Astrocyte of the cerebellum (primary cell): ENCODE measurements at places on chromosomes 4 and X.

- DNase-seq: no peak
Measured at GRCh38 chrX:12379671-12380070, 241.4 kb downstream of the FRMPD4 start.

- peak; percentile 8 for DNase-seq
Measured at GRCh38 chrX:97616883-97617530, 733.3 kb downstream of the RPA4 start.

GRCh38 chr4:153523941-153524386 is 57.8 kb downstream of the TMEM131L start:
- DNase-seq: no peak

DNA sequence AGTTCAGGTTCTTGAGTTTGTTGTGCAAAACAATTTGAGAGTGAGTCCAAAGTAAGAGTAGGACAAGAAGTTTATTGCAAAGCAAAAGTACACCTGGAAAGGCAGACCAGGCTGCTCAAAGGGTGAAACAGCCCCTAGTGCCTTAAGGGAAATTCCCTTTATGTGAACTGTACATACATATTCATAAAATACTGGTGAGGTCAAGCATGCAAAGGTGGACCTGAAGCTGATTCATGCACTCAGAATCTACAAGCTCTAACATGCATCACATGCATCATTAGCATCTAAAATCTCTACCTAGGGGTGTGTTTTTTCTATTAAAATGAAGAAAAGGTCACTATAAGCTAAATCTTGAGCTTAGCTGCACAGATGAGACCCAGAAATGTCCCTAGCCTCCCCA is 266.9 kb downstream of the SPATA18 start:
- no peak for DNase-seq

DNA sequence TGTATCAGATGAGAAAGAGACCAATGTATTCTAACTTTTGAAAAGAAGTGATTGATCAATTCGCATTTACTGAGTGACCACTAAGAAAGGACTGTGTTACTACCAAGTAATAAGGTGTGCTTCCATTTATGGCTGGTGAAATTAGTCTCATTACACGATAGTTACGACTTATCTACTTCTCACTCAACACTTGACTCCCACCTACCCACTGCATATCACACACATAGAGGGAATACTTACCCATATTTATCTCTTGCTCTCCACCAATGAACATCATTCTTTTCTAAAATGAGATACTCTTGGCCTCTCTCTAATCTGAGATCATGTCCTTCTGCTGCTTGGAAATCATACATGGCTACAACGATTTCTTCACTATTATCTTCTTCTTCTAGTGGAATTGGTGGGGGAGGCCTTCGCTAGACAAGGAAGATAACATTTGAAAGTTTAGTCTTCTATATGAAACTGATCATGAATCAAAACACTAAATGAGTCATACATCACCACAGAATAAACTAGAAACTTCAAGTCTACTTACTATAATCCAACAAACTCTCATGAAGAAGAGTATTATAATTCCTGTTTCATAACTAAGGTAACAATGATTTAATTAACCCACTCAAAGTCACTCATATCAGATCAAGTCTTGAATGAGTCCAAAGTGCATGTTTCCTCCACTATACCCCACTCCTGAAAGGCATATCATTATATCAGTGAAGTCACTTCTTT is 33.7 kb upstream of the TXK start:
- no peak for DNase-seq

- peak; percentile 55 for DNase-seq
Measured at GRCh38 chrX:39813631-39814277, 284.0 kb downstream of the BCOR start.

GRCh38 chrX:34875204-34875603 is 67.4 kb upstream of the FAM47B start:
- peak; percentile 18 for DNase-seq

- DNase-seq: no peak
Measured at GRCh38 chr4:84917086-84917821, 49.2 kb downstream of the WDFY3 start.

DNA sequence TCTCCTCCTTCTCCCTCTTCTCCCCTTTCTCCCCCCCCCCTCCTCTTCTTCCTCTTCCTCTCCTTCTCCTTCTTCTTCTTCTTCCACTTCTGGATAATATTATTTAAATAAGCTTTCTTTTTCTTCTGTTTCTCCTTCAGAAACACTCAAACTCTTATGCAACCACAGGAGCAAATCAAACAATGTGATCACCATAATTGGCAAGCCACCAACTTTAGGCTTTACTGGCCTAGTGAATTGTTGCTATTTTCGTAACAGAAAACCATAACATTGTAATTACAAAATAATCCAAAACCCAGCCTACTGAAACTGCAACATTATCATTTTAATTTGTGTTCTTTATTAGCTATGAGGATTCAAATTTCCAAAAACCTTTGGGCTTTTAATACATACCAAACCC is 14.3 kb downstream of the DCAF8L1 start:
- DNase-seq: peak; percentile 57

GRCh38 chr4:159355466-159355865 is 252.6 kb downstream of the RAPGEF2 start:
- no peak for DNase-seq

DNA sequence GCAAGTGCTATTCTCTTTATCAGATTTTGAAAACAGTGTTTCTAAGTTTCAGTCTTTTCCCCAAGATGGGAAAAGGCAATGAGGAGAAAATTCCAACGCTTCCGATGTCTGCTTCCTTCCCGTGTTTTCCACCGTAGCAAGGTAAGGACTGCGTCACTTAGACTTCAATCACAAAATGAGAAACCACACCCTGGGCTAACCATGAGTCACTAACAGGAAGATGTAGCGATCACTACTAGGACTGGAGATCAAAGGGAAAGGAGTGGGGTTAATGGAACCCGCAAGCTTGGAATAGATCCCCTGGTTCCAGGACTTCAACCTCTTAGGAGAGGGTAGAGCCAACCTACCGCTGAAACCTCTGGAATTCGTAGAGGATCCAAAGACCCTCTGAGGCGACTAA is 250.7 kb upstream of the ZFP42 start:
- no peak for DNase-seq

DNA sequence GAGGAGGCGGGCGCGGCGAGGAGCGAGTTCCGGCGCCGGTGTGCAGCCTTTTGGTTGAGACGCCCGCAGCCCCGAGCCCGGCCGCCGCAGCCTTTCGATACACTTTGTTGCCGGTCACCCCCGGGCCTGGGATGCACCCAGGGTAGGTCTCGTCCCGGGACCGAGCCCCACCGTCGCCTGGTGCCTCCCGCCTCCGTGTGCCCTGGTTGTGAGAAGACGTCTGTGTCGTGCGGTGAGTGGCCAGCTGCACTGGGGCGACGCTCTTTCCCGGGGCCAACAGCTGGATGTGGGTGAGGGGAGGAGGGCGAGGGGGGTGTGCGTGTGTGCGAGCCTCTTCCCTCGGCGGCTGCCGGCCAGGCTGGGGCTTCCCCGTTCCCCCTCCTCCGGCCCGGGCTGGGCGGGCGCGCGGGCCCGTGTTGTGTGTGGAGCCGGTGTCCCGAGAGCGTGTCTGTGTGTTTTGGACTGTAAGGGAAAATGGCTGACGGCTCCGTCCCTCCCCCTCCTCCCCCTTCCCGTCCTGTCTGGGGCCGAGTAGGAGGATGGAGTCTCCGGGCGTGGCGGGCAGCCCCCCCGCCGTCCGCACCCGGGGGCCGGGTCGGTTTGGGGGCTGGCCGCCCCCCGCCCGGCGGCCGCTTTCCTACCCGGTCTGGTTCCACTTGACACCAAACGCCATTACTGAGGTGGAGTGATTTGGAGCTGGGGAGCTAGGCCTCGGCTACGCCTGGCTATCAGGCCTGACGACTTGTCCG is 807 bp downstream of the USP9X start:
- no peak for DNase-seq

DNA sequence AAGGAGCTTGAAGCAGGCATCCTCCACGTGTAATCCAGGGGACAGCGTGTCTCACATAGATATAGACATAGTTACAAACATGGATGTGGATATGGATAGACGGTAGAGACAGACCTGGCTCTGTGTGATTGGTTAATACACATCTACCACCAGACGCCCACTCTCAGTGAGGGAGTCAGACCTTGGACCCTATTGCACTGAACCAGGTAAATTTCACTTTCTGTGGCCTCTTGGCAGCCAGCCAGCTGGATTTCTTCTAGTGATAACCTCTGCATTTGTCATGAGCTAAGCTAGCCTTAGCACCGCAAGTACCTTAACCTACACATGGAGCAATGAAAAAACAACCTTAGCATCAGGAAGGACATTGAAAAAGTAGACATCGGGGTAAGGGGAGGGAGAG is 79.2 kb upstream of the ACSL4 start:
- no peak for DNase-seq

DNA sequence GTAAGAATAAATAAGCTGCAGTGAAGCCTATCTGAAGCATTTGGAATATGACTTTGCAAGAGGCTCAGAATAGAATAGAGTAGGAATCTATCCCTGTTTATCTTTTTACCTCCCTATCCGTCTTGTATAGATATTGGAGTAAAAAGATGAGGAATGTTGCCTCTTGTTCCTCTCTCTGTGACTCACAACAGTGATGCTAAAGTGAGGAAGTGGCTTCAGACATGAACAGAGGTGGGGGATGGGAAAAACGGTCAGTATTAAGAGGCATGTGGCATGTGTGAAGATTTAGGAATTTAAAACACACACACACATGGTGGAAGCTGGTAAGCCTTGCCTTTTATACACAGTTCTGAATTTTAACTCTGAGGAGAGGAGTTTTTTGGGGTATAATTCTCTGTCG is 3.8 kb upstream of the DCAF4L1 start:
- DNase-seq: no peak

DNA sequence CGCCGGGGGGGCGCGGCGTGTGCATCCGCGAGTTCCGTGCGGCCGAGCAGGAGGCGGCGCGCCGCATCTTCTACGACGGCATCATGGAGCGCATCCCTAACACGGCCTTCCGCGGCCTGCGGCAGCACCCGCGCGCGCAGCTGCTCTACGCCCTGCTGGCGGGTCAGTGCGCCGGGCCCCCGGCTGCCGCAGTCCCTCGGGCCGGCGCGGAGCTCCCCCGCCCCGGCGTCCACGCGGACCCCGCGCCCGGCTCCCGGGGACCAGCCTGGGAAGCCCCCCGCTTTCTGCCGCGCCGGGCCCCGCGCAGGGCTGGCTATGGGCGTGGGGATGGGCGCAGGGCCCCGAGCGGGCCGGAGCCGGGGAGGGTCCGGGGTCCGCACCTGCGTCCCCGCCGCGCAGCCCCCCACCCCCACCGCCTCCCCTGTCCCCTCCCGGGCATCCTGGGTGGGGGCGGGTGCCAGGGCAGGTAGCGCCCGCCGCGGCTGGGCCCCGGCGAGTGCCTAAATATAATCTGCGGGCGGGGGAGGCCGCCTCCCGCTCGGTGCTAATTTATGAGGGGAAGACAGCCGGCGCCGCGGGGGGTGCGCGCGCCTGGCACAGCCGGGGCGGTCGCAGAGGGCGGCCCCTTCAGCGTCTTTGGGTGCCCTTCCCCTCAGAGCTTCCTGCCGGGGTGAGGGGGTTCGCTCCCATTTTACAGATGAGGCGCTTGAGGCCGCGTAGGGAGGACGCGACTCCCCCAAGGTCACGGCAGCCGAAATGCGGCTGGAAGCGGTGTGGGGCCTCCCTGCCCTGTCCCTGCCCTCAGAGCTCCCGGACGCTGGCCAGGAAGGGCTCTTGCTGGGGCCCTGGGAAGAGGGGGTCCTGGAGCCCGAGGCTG is 837 bp downstream of the NAT8L start:
- no peak for DNase-seq

DNA sequence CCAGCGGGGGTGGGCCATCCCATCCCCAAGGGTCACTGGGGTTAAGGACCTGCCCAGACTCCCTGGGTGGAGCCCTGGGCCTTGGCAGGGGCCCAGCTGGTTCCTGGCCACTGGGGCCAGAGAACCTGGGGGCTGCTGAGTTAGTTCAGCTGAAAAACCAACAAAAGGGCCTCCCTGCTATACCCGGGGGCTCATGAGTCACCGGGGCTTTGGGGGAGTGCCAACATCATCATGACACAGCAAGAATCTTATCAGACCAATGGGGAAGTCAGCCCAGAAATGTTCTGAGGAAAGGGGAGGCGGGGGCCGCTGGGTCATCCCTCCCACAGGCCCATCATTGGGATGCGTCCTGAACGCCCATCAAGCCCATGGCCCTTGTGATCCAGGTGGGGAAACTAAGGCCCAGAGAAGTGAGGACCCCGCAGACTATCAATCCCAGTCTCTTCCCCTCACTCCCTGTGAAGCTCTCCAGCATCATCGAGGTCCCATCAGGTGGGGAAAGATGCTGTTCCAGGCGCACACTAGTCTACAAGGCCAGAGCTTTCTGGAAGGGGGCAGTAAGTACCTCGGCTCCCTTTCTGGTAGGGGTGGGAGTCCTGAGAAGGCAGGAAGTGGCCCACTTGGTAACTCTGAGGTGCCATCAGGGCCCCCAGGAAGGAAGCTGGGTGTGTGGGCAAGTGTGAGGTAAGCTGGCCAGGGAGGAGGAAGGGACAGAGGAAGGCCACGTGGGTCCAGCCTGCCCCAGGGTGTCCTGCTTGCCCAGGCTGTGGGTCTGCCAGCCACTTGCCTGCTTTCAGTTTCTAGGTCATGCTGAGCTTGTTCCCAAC is 4.5 kb downstream of the G6PD start:
- peak; percentile 83 for DNase-seq

- no peak for DNase-seq
Measured at GRCh38 chr4:140719686-140720085, 36.5 kb downstream of the TBC1D9 start.

DNA sequence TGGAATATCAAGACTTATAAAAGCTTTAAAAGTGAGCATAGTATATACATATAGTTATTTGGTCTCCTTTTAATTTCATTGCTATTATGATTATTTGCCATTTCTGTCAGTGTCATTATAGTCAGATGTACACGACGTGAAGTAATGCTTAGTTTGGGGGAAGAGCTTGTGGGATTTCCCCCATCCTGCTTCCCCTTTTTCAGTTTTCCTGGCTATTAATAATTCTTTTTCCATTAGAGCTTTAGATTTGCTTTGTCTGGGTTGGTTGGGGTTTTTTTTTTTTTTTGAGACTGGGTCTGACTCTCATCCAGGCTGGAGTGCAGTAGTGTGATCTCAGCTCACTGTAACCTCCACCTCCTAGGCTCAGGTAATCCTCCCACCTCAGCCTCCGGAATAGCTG is 5.4 kb downstream of the ABCE1 start:
- DNase-seq: no peak

DNA sequence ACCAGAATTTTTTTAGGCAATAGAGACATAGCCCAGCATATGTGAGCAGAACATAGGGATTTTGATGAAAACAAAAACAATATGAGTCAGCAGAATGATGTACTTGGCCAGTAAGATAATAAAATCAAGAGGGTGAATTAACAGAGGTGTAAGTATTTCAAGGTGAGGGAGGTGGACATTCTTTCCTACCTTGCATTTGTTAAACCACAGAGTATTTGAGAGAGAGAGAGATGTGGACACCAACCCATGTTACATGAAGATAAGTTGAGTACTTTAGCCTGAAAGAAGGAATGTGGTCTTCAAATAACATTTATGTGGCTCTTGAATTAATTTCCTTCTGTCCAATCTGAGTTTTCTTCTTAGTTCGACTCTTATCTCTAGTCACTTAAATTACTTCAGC is 68.6 kb downstream of the DIAPH2 start:
- DNase-seq: no peak

GRCh38 chrX:9341291-9342201 is 123.3 kb upstream of the TBL1X start:
- no peak for DNase-seq
